ENCODE measurements at places on chromosomes 1 and 21.

- DNase-seq, result no peak
These were observed 710 bp upstream of the PALMD start for GRCh38 chr1:99645203-99645602.

- DNase-seq, result no peak
These were observed 6.1 kb downstream of the ST6GALNAC3 start for GRCh38 chr1:76080552-76081079.

DNA sequence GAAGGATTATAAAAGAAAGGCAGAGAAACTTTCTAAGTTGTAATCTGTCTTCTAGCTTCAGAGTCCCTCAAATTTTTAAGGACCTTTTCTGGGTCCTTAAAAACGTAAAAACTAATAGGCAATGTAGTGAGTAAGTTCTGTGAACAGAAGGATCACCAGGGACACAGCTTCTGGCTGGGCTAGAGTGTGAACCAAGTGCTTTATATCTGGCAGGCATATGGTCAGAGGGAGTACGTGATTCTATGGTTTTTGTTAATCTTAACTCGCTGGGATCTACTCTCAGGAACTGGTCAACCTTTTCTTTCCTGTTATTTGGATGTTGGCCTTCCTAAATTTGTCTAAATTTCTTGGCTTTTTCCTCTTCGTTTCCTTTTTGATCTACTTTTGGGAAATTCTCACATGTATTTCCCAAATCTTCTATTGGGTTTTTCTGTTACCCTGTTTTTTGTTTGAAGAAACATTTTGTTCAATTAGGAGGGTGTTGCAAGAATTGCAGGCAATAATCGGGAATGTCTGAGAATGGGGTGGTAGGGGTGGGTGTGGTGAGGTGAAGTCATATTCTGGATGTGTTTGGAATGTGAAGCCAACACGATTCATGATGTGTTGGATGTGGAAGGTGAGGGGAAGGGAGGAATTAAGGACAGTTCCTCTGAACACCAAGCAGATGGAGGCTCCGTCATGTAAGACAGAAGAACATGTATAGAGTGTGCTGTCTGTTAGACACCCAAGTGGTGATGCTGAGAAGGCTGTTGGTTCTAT lies 193.2 kb downstream of the FMN2 start:
- DNase-seq, result no peak

GRCh38 chr1:67460676-67461500 lies 30.7 kb upstream of the SERBP1 start:
- DNase-seq, result no peak

GRCh38 chr1:48492392-48492791 lies 20.4 kb upstream of the SPATA6 start:
- DNase-seq, result no peak

DNA sequence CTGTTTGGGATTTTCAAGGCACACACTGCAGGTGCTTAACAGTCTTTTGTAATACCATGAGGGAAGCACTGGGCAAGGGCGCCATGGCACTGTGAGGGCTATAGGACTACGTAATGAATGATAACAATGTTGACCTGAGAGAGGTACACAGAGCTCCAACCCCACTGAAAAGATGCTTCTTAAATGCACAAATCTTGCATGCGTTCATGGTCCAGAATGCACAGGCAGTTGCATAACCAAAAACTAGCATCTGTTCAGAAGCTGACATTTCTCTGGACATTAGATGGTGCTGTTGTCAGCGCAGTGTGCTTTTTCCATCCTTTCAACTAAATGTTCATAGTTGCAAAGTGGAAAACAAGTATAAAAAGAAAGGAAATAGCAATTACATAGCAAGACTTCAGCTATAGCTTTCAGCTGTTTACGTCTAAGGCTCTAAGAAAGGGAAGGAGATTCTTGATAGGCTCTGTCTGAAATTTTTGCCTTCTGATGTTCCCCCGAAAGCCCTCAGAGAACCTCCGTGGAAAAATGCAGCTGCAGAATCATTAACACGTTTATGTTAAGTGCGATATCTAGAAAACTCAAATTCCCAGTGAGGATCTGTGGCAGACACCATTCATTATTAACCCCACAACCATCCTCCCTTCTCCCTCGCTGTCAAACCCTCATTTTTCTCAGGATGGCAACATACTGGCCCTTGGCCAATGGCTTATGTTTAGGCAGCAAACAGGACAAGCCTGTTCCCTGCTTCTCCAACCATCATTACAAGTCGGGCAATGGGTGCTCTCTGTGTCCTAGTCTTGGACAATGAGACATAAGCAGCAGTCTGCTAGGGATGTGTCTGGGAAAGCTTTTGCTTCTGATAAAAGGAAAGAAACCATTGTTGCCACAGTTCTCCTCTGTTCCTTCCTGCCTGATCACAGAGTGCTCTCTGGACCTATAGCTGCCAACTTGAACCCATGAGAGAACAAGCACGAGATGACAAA lies 8.2 kb upstream of the TARBP1 start:
- peak; percentile 84 for DNase-seq

- DNase-seq, result no peak
These were observed 186.7 kb downstream of the PDE4B start for GRCh38 chr1:65979136-65980044.

- DNase-seq, result no peak
These were observed 1.4 kb downstream of the LRRN2 start for GRCh38 chr1:204684206-204684570.

DNA sequence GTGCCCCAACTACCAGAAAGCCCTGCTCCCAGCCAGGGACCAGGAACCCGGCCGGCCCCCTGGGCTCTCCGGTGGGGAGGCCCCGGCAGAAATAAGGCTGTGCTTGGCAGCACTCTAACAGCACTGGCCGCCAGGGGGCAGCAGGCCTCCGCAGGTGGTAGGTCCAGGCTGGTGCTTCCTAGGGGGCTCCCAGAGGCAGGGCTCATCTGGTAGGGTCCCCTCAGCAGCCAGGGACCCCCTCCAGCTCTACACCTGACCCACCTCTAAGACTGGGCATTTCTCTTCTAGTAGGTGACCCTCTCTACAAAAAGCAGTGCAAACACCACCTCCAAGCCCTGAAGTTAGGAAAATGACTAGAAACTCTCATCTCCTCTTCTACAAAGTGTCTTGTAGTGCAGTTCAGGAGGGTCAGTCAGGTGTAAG lies 85.6 kb downstream of the STUM start:
- peak; percentile 43 for DNase-seq

DNA sequence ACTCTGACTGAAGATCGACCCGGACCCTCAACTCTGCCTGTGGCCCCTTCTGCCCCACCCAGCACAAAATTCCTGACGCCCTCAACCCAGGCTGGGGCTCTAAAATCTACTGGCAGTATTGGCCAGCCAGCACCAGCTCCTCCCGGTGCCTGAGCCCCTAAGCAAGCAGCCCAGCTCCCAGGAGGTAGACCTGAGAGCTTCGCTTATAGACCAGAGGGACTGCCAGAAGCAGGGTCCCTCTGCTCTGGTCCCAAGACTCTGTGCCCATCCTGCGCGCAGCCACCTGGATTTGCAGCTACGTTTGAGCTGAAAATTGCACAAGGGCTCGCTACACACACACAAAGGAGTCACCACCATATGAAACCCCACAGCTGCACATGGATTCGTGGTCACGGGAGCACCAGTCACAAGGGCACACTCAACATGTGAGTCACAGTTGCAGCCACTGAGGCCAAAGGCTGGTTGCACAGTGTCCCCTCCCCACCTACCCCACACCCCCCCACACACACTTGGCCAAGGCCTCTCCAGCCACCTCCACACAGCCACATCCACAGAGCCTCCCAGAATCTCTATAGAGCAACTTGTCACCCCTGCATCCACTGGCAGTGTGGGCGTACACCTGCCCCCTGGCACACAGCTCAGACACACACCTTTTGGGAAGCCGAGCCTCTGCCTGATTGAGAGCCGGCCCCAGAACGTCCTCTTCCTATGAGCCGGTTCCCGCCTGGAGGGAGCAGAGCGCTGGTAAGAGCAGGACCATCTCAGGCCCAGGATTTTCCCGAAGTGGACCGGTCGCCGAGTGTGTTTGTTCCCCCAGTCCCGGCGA lies 1.1 kb upstream of the DMBX1 start:
- no peak for DNase-seq

DNA sequence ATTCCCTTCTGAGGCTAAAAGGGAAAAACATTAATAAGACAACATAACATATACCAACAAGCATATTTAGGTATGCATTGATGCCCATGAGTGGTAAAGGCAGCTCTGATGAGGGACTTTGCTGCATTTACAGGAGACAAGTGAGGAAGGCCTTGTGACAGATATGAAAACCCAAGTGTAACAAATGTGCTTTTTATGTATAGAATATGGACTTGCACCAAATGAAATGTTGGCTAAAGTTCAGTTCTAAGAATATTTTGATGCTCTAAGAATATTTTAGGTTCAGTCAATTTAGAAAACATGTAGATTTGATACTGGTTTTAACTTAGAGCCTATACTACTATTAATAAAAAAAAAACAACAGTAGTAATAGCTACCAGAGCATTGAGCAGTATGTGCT lies 424.7 kb downstream of the LMO4 start:
- no peak for DNase-seq

DNA sequence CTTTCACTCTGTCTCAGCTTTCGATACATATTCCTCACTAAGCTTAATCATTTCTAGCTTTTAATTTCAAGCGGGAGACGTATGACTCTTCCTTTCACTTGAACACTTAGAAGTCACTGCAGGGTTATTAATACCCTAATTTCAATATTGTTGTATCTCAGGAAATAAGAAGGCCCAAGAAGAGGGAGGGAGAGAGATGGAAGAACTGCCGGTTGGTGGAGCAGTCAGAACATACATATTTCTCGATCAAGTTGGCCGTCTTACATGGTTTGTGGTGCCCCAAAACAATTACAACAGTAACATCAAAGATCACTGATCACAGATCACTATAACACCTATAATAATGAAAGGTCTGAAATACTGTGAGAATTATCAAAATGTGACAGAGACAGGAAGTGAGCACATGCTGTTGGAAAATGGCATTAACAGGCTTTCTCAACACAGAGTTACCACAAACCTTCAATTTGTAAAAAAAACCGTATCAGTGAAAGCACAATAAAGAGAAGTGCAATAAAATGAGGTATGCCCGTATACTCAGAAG lies 145.4 kb upstream of the HP1BP3 start:
- DNase-seq, result no peak

GRCh38 chr1:212167098-212167497 lies 118.1 kb upstream of the PPP2R5A start:
- no peak for DNase-seq

GRCh38 chr1:57424231-57425027 lies 569 bp upstream of the DAB1 start:
- DNase-seq, result no peak

DNA sequence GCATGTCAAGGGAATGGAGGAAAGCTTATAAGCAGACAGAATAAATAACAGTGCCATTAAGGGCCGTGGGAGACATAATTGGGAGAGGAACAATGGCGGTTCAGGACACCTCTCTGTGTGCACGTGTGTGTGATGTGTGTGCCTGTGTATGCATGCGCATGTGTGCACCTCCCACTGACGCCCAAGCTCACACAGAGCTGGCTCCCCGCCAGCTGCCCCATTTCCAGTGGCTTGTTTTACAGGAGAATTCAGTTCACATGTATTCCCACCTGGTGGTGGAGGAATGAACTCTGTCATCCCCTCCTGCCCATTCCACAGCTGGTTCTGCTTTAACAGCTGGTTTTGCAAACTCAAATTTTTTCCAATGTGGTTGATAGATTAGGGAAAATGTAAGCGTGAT lies 262.2 kb downstream of the AJAP1 start:
- DNase-seq, result no peak

DNA sequence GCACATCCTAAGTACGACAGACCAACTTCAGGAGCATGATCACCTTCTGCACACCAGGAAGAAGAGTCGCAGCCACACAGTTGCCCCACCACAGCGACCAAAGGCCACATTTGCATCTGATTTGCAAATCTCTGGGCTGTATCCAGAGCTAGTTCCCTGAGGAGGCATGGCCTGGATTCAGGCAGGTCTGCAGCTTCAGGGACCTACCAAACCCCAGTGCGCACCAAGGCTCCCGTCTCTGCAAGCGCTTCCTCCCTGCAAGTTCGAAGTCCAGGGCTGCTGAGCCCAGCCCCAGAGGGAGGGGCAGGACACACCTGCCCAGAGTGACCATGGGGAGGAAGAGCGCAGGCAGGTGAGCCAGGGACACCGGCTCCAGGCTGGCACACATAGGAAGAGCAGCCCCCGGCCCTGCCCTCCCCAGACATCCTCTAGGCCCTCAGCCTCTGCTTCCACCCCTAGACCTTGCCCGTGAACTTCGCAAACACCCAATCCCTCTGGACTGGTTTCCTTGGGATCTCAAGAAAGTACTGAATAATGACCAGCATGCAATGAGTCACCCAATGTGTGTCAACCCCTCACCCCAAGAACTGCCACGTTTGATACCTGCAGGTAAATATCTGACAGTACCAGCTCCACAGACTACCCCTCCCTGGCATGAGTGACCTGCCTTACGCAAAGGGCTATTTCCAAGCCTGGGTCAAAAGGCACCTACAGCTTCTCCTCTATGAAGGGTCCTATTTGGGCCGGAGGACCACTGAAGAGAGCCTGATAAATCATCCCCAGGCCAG lies 36.8 kb downstream of the CASZ1 start:
- no peak for DNase-seq

DNA sequence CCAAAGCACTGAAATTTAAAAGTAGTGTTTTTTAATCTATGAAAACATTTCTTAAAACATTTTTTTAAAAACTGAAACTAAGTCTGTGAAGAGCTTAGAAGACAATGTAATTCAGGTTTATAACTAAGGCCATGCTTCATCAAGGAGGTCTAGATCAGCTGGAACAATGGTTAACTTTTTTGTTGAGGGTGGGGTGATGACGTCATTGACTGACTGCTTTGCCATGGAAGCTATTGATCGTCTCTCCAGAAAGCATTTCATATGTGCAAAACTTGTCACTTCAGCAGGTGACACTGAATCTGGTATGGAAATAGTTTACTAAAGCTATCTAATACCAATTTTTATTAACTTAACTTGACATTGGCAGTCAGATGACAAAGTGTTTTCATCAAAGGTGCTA lies 21.0 kb downstream of the RAVER2 start:
- no peak for DNase-seq

GRCh38 chr1:56979986-56980755 lies 14.4 kb upstream of the C8B start:
- DNase-seq, result no peak

GRCh38 chr1:7702365-7702764 lies 68.7 kb upstream of the VAMP3 start:
- peak; percentile 11 for DNase-seq

DNA sequence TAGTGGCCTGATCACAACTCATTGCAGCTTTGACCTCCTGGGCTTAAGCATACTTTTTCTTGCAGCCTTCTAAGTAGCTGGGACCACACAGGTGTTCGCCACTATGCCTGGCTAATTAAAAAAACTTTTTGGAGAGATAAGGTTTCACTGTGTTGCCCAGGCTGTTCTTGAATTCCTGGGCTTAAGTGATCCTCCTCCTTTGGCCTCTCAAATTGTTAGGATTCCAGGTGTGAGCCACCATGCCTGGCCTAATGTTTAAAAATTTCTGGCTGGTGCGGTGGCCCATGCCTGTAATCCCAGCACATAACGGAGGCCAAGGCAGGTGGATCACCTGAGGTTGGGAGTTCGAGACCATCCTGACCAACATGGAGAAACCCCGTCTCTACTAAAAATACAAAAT lies 24.4 kb downstream of the YTHDF2 start:
- DNase-seq, result no peak

Data from Kasumi-1 (cell line).